C1 segment of cervical spinal cord (tissue), 14 donors: ENCODE measurements at places on chromosomes 12 and 14.

- DNase-seq = no peak
Measured at GRCh38 chr14:100830681-100831080, 4.8 kb downstream of the MEG3 start.

DNA sequence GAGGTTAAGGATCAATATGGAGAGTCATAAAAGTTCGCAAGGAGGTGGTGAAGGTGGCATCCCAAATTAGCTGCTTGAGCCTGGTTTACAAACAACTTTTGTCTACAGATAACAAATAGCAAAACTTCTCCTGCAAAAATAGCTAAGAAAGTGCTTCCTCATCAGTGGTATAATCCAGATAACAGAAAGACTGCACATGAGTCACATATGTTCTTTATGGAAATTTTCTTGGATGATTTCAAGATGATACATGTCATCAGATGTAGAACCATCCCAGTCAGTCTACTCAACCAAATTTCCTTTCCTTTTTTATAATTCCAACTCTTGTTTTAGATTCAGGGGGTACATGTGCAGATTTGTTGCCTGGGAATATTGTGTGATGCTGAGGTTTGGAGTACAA, 133.0 kb downstream of the BTG1 start:
- no peak for DNase-seq

DNA sequence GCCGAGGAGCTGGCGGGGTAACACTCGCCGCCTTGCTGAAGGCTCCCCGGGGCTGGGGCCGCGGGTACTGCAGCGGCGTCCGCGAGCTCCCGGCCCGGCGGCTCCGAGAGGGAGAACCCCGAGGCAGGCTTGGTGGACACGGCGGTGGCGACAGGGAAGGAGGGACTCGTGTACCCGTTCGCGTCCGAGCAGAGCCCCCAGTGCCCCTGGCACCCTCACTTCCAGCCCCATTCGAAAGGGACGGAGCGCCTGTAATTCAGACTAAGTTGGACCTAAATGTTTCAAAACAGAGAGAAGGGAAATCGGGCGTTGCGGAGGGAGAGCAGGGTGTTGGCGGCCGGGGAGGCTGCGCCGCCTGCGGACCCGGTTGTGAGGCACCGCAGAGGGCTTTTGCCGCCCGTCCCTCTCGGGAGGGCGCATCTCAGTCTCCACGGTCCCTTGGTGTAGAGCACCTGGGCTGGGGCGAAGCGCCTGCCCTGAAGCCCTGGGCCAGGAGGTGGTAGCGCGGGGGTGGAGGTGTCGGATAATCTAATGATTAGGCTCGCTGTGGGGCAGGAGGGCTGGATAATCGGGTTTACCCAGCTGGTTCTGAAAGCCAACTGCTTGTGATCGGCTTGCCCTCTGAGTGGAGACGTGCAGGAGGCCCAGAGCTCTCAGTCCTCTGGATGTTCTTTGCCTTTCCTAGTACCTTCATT, 771 bp downstream of the DAAM1 start:
- DNase-seq = peak; percentile 37

- DNase-seq = no peak
Measured at GRCh38 chr14:90607141-90607540, 209.1 kb downstream of the TTC7B start.

- DNase-seq = no peak
Measured at GRCh38 chr12:52522346-52523011, 2.3 kb upstream of the KRT5 start.

- DNase-seq = no peak
Measured at GRCh38 chr14:50000380-50001150, 107.7 kb downstream of the ARF6 start.

DNA sequence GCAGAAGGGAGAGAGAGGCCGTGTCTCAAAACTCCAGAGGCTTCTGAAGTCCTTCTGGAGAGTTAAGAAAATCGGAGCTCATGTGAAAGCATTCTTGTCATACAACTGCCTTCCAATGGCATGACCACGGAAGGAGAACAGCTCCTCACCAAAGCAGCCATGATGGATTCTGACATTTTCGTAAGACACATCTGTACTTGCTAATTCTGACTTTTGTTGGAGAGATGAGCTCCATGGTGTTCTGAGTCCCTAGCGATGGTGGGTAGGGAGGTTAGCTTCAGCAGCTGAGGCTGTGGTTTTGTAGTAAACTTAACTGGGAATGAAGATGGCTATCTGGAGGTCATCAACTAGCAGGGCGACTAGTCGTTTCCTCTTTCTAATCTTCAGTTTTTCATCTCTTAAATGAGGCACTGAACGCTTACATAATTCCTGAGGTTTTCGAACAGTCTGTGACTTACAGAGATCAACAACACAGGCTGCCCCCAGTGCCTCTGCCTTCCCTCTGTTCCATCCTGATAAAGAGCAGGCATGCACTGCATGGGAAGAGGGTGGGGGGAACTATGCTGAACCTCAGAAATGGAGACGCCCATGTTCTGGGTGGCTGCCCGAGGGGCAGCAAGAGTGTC, 28.6 kb upstream of the DICER1 start:
- no peak for DNase-seq

GRCh38 chr14:90179809-90180779, 76.3 kb upstream of the PSMC1 start:
- no peak for DNase-seq

DNA sequence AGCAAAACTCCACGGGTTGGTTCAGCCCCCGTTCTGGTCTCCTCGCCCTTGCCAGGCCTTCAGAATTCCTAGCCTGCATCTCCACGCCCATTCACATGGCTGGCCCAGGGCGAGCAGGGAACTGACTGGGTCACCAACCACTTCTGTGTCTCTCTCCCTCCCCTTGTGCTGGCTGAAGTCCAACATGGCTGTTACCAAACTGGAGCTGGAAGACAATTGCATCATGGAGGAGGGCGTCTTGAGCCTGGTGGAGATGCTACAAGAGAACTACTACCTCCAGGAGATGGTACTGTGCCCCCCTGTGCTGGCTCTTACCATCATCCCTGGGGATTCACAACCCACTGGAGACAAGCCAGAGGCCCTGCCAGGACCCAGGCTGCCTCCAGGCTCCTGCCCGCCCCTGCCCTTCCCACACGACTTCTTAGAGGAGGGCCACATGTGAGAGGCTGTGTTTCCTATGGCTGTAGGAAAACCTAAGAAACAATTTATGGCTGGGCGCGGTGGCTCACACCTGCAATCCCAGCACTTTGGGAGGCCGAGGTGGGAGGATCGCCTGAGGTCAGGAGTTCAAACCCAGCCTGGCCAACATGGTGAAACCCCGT, 9.9 kb downstream of the LRRC74A start:
- peak; percentile 3 for DNase-seq

GRCh38 chr14:100056431-100056830, 8.8 kb upstream of the EVL start:
- no peak for DNase-seq

DNA sequence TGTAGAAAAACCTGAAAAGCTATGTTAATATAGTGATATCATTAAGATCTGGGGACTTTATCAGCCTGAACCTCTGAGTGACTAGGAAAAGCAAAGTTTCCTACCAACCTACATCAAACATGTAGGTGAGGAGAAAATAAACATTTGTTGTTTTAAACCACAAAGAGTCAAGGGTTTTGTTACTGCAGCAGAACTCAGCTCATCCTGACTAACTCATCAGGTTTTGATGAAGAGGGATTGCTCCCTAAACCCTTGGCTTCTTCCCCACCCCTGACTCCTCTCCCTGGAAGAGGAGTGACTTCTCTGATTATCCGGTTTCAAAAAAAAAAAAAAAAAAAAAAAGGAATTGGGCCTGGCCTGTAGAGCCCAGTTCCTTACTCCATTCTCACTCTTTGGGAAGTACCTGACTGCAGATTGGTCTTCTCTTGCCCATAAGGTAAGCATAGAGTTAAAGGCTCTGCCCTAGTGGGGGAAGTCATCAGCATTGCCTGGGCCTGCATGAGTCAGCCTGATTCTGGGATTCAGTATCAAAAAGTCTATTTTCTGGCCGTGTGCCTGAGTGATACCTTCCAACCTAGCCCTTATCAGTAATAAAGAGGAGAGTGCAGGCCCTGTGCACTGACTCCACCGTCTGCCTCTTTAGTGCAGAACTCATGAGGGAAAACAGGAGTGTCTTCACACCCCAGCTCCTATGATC, 16.9 kb downstream of the BDKRB1 start:
- DNase-seq = no peak

- DNase-seq = no peak
Measured at GRCh38 chr12:47360771-47361388, 281.1 kb upstream of the AMIGO2 start.

GRCh38 chr12:49195736-49196135, 6.9 kb upstream of the TUBA1A start:
- DNase-seq = no peak

GRCh38 chr14:82052778-82053177, 519.1 kb upstream of the SEL1L start:
- no peak for DNase-seq

GRCh38 chr12:86015026-86015425, 140.9 kb downstream of the NTS start:
- DNase-seq = no peak

- DNase-seq = no peak
Measured at GRCh38 chr12:64665514-64665913, 55.2 kb downstream of the RASSF3 start.

DNA sequence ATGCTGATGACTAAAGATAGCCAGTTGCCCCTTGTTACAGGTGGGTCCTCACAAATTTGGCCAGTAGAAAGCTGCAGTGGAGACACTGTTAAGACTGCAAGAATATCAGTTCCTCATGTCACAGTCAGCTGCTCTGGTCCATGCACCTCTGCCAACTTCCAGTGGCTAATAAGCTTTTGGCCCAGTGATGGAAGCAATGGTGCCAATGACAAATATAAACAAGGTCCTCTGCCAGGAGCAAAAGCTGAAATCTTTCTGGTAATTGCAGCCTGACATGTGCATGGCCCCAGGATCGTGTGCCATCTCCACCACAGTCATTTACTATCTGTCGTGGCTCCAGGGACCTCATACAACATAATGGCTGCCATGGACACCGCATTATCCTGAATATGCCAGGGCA, 85.4 kb upstream of the TMEM260 start:
- peak; percentile 4 for DNase-seq

GRCh38 chr12:19412844-19413243, 26.4 kb upstream of the AEBP2 start:
- DNase-seq = no peak

- no peak for DNase-seq
Measured at GRCh38 chr12:132405742-132406251, 76.4 kb upstream of the GALNT9 start.

DNA sequence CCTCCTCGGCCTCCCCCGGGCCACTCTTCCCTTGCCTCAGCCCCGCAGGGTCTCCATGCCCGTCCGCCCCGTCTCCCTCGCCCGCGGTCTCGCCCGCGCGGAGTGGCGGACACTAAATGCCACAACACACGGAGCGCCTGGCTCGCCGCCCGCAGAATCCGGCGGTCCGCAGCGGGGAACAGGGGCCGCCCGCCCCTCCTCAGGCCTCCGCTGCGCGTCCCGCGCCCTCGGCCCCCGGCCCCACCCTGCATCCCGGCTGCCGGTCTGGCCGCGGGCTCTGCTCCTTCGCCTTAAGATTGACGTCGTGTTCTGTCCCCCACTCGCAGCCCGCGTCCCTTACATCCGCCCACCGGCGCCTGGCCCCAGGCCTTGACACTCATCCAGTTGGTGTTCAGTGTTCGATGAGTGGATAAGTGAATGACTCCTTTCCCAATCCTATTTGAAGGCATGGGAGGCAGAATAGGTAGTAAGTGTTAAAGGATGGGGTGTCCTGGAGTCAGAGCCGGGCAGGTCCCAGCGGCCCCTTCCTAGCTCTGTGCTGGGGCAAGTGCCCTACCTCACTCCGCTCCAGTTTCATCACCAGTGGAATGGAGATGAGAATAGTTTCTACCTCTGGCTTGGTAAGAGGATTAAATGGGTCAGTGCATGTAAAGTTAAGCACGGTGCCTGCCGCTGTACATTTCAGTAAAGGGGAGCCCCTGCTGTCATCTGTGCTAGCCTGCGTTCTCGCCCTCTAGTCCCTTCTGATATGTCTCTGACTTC, 622 bp downstream of the TECPR2 start:
- DNase-seq = peak; percentile 59

DNA sequence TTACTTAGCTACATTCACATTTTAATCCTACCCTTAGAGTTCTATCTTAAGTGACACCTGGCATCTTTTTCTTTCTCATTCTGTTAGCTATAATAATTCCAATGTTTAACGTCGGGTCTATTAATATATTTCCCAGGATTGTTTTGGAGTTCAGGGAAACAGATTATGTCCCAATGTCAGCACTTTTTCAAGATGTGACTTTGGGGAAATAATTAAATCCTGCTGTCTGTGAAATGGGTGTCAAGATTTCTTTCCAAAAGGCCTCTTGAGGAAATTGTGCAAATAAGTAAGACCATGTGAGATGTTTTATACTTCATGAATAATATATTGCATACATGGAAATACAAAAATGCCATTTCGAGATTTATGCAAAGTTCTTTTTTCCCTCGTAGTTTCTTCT, 887.6 kb upstream of the SEL1L start:
- no peak for DNase-seq

DNA sequence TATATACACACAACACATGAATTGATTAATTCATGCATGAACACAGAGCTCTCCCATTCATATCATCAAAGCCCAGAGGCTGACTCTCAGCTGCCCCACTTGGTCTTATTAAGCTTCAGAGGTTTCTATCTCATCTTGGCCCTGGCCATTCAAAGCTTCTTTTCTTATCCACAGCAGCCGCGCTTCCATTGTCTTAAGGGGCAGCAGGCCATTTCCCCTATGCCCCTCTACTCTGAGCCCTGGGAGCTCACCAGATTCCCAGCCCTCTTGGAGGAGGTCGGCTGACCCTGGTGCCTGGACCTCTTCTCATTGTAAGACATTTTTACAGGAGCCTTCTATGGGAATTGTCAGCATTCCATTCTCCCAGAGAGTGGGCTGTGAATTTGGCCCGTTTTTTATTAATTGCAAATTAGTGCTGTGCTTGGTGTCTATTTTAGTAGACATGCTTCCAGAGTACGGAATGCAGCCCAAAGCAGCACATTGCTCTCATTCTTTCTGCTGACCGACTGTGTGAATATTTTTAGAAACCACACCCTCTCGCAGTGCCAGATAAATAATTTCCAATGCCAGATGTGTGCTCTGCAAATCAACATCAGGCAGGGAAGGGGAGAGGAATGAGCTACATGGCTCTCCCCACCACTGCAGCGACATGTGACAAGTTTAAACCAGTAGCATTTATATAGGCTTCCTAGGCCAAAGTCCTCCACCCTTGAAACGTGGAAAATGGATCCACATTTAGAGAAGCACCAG, 58.5 kb downstream of the NUAK1 start:
- DNase-seq = no peak

GRCh38 chr14:88270776-88271175, 52.3 kb downstream of the KCNK10 start:
- no peak for DNase-seq

- DNase-seq = peak; percentile 87
Measured at GRCh38 chr12:123972457-123973401, at the start of the genes CCDC92 and ZNF664. Gene CCDC92, minus strand, starts transcription at chr12:123972831. Its CDS starts 28,526 bp downstream, at chr12:123944305. Gene ZNF664, plus strand, starts transcription at chr12:123973215. Its CDS starts 38,930 bp downstream, at chr12:124012145.

DNA sequence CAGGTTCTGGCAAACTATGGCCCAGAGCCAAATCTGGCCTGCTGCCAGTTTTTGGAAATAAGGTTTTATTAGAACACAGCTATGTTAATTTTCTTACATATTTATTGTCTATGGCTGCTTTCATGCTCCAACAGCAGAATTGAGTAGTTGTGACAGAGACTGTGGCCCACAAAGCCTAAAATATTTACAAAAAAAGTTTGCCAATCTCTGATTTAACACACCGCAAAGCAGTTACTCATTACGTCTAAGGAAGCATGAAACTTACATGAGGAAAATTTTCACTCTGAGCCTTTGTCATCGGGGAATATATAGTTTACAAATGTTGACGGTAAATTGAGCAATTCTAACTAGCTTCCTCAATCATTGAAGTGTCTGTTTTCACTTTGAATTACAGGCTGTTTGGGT, 96.5 kb downstream of the UNC79 start:
- no peak for DNase-seq

- DNase-seq = no peak
Measured at GRCh38 chr14:28681681-28682080, 84.9 kb upstream of the FOXG1 start.
